ENCODE measurements at places on chromosomes 1 and 21. TPM values are rescaled to one million over a fixed set of nuclear protein-coding genes. Genes with fewer than 3 reads are reported as not detected.

Gene SOX13
- 0.33 TPM for polyA plus RNA-seq

Gene GBP4
- 10.1 TPM for polyA plus RNA-seq

Gene CFAP74
- not detected for polyA plus RNA-seq

Gene C1QTNF12
- polyA plus RNA-seq: 0.88 TPM

Gene HAPLN2
- not detected for polyA plus RNA-seq

Gene KLHDC7A
- polyA plus RNA-seq: not detected

Gene CHIA
- 1.0 TPM for polyA plus RNA-seq

Gene LAMC1
- 5.5 TPM for polyA plus RNA-seq

Gene NTNG1
- polyA plus RNA-seq: 6.5 TPM

Gene ASCL5
- not detected for polyA plus RNA-seq

Gene CFH
- polyA plus RNA-seq: not detected

Gene RFX5
- 106 TPM for polyA plus RNA-seq

Gene OR6K3
- polyA plus RNA-seq: not detected

Gene SYNC
- polyA plus RNA-seq: not detected

Gene ADCY10
- 0.49 TPM for polyA plus RNA-seq

Gene VASH2
- not detected for polyA plus RNA-seq

Gene TDRD5
- not detected for polyA plus RNA-seq

Gene COL8A2
- polyA plus RNA-seq: not detected

Gene PEX19
- 37.8 TPM for polyA plus RNA-seq

Gene VAMP4
- 19.5 TPM for polyA plus RNA-seq

Gene PRAMEF14
- polyA plus RNA-seq: not detected

Gene PCAT6
- 1.2 TPM for polyA plus RNA-seq

Gene CCDC27
- polyA plus RNA-seq: not detected

Gene ANGPTL1
- polyA plus RNA-seq: 0.58 TPM

Gene PDZK1IP1
- 1.1 TPM for polyA plus RNA-seq

Gene C4BPB
- not detected for polyA plus RNA-seq

Gene TMEM240
- polyA plus RNA-seq: not detected

Gene CYP4A11
- not detected for polyA plus RNA-seq

Gene TNFAIP8L2
- 16.1 TPM for polyA plus RNA-seq

Gene C1orf94
- polyA plus RNA-seq: not detected

Gene HSD3B1
- polyA plus RNA-seq: not detected

Gene KRTAP10-6
- polyA plus RNA-seq: not detected

Gene SMPDL3B
- not detected for polyA plus RNA-seq

Gene TESK2
- polyA plus RNA-seq: 19.2 TPM

Gene THEMIS2
- 70.0 TPM for polyA plus RNA-seq

Gene S100PBP
- polyA plus RNA-seq: 10.7 TPM

Gene SH3BGR
- polyA plus RNA-seq: 1.5 TPM

Gene LINGO4
- not detected for polyA plus RNA-seq

Gene AMPD1
- polyA plus RNA-seq: 0.21 TPM

Gene KCNK2
- not detected for polyA plus RNA-seq

Gene CELA2B
- not detected for polyA plus RNA-seq

Gene SLC19A2
- polyA plus RNA-seq: 0.16 TPM

Gene FCMR
- polyA plus RNA-seq: 1,091 TPM

Gene RHEX
- polyA plus RNA-seq: 2.0 TPM

Gene DAB1
- polyA plus RNA-seq: 0.08 TPM

Gene ARHGEF16
- not detected for polyA plus RNA-seq

Gene OR2L5
- not detected for polyA plus RNA-seq

Gene FCAMR
- polyA plus RNA-seq: not detected

Gene PCSK9
- polyA plus RNA-seq: not detected

Gene FRRS1
- polyA plus RNA-seq: 0.33 TPM

Gene LPAR3
- polyA plus RNA-seq: not detected

Gene TRIM67
- polyA plus RNA-seq: not detected

Gene FCRL2
- polyA plus RNA-seq: 52.3 TPM

Gene SLAMF8
- polyA plus RNA-seq: not detected

Gene RNU1-4
- not detected for polyA plus RNA-seq

Gene SLC2A5
- 10.0 TPM for polyA plus RNA-seq

Gene ADAMTS5
- not detected for polyA plus RNA-seq

Measured in IgD-negative memory B cell (primary cell).